ENCODE measurements at places on chromosomes 3 and 15.

DNA sequence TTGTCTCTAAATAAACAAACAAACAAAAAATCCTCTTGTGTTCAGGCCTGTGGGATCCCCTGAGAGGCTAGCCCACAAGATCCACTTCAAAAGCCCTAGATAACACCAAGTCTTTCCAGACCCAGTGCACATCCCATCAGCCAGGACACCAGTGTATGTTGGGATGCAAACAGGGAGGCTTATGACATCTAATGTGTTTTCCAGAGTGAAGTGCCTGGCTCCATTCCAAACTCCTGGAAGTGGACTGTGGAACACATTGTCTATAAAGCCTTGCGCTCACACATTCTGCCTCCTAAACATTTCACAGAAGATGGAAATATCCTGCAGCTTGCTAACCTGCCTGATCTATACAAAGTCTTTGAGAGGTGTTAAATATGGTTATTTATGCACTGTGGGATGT, 57.0 kb downstream of the MLH1 start:
- no peak for DNase-seq

DNA sequence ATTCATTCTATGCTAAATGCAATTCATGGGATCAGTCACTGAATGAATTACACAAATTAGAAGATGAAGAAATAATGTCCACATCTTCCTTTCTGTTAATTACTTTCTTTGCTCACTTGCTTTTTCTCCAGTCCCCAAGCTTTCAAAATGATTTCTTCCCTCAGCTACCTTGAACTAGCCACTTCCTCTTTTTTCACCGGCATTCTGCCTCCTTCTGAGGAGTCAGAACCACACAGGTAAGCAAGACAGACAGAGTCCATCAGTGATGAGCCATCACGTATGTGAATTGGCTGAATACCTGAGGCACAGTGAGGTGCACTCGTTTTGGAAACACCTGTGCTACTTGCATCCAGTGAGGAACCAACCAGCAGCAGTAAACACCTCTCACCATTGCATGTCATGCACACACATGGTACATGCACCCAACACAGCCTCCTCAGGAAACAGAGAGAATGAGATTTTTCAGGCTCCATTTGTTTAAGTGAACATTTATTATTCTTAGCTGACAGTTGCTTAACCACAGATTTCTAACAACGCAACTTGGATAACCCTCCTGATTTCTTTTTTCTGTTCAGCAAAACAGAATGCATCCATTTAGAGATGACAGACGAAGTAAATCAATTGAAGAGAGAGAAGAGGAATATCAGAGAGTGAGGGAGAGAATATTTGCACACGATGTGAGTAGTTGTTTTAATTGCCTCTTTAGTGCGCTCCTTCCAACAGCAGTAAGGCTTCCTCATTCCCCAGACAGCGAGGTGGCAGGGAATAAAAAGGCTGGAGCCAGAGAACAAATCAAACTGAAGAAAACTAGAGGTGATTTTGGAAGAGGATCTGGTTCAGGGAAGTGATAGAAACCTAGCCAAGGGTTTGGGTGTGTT, 69.3 kb downstream of the ARPP21 start:
- DNase-seq = no peak

DNA sequence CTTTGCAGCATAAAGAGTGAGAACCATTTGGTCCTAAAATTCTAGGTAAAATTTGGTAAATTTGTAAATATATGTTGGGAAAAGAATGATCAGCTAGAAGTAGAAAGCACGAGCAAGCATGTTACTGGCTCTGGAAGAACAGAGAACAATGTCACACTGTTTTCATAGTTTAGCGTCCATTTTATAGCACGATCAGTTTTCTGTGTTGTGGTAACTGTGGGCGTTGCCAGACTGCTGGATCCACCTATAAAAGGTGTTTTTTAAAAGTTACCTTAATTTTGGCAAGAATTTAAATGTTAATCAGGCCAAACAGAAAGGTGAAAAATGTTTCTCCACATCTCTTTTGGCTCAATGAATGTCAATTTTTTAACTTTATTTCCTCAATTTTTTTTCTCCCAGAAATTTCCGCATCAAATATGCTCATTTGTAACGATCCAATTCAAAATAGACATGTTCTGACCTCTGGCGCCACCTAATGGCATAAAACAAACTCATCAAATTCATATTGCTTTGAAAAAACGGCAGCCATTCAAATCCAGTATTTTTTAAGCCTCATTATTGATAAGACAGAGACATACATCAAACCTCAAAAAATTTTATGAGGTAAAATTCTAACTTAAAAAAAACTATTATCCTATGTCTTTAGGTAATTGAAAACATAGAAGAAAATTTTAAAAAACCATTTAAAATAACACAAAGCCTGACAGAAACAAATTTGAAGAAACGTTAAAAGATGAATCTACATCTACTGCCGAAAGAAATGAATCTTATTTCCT, 5.5 kb upstream of the GP5 start:
- DNase-seq = no peak

GRCh38 chr3:184336547-184337398, 627 bp upstream of the FAM131A start:
- peak; percentile 81 for DNase-seq

- DNase-seq = no peak
Measured at GRCh38 chr3:127699416-127700300, 26.9 kb downstream of the ABTB1 start.

DNA sequence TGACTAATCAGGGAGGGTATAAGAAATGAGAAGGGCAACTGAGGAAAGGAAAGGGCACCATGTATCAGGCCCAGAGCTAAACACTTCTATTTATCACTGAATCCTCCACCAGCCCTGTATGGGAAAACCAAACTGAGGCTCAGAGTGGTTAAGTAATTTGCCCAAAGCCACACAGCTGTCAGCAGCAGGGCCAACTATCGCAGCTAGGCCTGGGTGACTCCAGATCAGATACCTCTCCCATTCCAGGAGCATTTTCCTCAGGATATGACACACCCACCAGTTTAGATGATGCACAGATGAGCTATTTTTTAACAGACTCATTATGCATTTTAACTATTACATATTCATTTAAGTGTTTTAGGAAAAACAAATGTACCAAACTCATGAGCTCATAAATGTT, 14.5 kb downstream of the NUP210 start:
- no peak for DNase-seq

- DNase-seq = no peak
Measured at GRCh38 chr3:117191245-117191644, 481.7 kb downstream of the TUSC7 start.

DNA sequence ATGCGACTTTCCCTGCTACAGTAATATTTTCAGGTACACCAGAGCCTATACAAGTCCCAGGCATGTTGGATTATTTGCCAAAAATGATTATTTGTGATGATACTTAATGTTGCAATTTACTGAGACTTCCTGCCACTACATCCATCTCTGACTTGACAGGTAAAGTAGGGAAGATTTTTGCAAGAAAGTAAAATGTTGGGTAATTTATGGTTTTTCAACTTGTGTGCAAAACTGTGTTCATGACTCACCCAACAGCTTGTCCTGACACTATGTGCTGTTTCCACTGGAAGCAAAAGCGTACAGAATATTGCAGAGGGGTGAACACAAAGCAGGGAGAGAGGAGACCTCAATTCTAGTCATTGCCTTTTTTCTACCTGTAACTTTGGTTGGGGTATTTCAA, 5.4 kb upstream of the CRBN start:
- no peak for DNase-seq

DNA sequence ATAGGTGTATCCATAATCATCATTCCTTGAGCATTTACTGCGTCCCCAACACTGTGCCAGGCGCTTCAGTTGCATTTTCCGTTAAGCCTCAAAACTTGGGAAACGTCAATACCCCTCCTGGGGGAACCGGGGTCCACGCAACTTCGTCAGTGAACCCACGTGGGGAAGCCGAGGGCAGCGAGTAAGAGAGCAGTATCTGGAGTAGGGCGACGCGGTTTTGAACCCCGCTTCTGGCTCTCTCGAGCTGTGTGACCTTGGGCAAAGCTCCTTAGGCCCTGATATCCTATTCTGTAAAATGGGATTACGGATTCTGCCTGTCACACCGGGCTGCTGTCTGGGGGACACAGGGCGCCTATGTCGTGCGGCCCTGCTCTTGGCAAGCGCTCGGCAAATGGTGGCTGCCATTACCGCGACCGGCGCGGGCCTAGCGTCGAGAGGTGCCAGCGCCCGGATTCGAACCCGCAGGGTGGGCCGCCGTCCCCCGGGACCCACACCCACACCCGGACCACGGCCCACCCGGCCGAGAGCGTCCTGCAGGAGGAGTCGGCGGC, 590 bp downstream of the POLG start:
- no peak for DNase-seq

- DNase-seq = no peak
Measured at GRCh38 chr3:115683305-115683704, 60.0 kb downstream of the GAP43 start.

- no peak for DNase-seq
Measured at GRCh38 chr3:196120291-196120951, 38.5 kb upstream of the TFRC start.

DNA sequence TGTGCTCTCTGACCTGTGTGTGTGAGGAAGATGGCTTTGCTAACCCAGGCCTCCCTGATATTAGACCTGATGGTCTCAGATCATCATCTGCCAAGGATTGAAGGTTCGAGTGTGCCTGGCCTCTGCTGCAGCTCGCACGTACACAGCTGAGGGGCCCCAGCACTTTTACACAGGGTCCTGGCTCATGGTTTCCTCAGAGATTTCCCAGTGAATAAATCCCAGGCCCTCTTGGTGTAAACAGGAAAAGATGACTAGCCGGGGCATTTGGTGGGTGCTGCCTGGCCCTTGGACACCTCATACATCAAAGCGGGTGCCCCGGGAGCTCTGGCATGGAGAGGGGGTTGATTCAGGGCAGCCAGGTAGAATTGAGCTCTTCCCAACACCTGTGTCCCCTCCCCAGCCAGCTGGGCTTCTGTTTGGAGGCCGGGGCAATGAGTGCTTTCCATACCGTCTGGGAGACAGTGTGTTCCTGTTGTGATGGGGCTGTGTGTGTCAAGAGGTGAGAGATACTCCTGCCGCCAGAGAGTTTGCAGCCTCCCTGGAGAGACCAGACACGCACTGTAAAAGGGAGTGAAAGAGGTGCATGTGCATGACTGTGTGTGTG, 72.5 kb upstream of the TLE3 start:
- no peak for DNase-seq

DNA sequence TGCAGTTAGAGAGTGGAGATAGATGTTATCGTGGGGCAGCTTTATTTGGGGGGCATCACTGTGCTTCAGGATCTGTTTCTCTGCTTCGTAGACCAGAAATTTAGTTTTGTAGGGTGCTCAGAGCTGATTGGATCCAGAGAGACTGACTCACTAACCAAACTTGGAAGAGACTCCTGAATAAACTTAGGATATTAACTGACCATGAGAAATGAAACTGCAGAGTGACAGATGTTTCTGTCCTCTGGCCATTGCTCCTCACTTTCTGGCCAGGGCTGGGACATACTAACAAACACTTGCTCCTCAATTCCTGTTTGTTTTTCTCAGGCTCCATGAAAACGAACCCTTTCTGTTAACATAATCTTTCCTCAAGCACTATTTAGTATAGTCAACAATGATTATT, 4.3 kb downstream of the ZNF592 start:
- no peak for DNase-seq

DNA sequence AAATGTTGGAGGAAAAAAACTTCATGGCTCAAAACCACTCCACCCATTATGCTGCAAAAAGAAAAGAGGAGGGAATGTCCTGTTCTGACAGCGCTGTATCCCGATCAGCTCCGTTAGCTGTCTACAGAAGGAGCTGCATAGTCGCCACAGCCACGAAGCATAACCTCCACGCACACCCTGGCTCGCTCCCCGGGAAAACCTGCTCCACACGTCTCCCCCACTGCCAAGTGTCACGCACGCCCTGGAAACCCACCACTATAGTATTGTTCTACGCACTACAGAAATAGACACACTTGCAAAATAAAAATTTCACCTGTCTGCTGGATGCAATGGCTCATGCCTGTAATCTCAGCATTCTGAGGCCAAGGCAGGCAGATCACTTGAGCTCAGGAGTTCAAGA, 55.8 kb downstream of the TBC1D2B start:
- DNase-seq = no peak

DNA sequence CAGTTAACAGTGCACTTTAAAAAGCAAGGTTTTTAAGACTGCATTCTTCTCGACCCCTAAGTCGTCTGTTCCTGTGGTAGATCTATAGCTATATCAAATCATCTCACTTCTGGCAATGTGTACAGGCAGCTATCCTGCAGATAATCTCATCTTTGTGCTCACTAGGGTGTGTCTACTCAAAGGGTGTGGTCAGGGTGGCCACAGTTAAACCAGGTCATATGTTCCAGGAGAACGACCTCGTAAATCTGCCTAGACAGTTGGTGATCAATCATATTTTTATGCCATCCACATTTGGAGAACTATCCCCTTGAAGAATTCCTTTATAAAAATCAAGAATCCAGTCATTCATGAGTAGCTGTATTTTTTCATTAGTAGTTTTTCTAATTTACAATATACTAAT, 3.0 kb downstream of the VEPH1 start:
- DNase-seq = no peak

GRCh38 chr3:135182364-135182998, 387.4 kb downstream of the EPHB1 start:
- DNase-seq = no peak

DNA sequence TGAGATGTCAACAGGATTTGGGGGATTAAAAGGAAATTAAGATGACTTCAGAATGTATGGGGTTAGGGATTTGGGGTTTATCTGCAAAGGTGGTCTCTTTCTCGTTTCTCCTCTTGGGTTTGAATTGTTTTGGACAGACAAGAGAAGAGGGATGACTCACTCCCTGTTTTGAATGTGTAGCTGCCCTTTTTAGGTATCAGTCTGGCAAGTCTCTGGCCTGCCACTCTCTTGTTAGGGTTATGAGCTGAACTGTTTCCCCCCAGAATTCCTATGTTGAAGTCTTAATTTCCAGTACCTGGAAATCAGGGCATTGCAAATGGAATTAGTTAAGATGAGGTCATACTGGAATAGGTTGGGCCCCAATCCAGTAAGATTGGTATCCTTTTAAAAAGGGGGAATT, 291.7 kb downstream of the MEX3B start:
- no peak for DNase-seq

GRCh38 chr15:26065723-26066122, 202.6 kb upstream of the ATP10A start:
- DNase-seq = peak; percentile 47

GRCh38 chr3:48222616-48223513, at the start of gene CAMP:
CAMP (plus strand) TSS chr3:48223495; CDS start chr3:48223512, 17 bp downstream.
- DNase-seq = no peak

DNA sequence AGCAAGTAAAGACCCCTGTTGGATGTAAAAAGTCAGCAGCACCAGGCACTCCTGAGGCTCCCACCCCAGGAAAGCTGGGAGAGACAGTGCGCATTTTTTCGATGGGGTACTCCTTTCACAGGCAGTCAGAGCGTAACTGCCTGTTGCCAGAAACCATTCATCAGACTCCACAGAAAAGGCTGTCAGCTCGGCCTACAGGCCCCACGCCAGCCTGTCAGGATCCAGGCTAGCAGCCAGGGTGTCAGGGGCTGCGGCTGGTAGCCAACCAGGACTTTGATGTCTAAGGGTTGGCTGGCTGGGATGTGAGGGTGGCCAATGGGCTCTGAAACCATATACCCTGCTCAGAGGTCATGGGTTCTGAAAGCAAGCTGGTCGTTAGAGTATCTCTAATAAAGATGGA, 164.5 kb downstream of the WNT5A start:
- no peak for DNase-seq

- no peak for DNase-seq
Measured at GRCh38 chr3:114504941-114505628, 211.3 kb downstream of the TIGIT start.
